KG1 (cell line): ENCODE measurements at places on chromosomes 16 and 17.
A peak's percentile ranks its signal among the peaks of the same experiment; 100 is the strongest.

- DNase-seq: no peak
These were observed 7.5 kb downstream of the IFI35 start for GRCh38 chr17:43014020-43014648.

DNA sequence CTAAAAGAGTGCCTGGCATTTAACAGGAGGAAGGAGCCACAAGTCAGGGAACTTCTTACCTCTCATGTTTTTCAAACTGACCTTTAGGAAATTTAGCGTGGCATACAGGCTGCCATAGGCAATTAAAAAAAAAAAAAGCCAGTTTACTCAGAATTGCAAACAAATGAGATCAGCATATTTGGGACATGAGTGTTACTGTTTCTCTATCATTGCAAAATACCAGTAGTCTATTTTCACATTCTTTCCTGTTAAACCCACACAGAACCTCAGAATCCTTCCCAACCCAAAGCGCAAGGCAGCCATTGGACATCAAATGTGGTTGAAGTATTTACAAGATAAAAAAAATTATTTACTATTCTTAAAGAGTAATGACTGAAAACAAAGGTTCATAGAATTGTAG lies 366.4 kb upstream of the DYNLRB2 start:
- DNase-seq: no peak

GRCh38 chr17:27585153-27585681 lies 45.8 kb upstream of the LGALS9 start:
- DNase-seq: no peak

GRCh38 chr16:82300374-82300951 lies 130.4 kb upstream of the MPHOSPH6 start:
- DNase-seq: no peak

DNA sequence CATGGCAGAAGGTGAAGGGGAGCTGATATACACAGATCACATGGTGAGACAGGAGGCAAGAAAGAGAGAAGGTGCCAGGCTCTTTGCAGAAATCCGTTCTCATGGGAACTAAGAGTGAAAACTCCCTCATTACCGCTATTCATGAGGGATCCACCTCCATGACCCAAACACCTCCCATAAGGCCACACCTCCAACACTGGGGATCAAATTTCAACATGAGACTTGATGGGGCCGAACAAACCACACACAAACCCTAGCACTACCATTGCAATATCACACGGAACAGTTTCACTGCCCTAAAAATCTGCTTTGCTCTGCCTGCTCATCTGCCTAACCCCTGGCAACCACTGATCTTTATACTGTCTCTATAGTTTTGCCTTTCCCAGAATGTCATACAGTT lies 34.8 kb downstream of the C17orf67 start:
- no peak for DNase-seq

- peak; percentile 28 for DNase-seq
These were observed 141.2 kb downstream of the AATF start for GRCh38 chr17:37089956-37090355.

GRCh38 chr17:70654706-70655105 lies 485.4 kb downstream of the KCNJ2 start:
- DNase-seq: no peak

DNA sequence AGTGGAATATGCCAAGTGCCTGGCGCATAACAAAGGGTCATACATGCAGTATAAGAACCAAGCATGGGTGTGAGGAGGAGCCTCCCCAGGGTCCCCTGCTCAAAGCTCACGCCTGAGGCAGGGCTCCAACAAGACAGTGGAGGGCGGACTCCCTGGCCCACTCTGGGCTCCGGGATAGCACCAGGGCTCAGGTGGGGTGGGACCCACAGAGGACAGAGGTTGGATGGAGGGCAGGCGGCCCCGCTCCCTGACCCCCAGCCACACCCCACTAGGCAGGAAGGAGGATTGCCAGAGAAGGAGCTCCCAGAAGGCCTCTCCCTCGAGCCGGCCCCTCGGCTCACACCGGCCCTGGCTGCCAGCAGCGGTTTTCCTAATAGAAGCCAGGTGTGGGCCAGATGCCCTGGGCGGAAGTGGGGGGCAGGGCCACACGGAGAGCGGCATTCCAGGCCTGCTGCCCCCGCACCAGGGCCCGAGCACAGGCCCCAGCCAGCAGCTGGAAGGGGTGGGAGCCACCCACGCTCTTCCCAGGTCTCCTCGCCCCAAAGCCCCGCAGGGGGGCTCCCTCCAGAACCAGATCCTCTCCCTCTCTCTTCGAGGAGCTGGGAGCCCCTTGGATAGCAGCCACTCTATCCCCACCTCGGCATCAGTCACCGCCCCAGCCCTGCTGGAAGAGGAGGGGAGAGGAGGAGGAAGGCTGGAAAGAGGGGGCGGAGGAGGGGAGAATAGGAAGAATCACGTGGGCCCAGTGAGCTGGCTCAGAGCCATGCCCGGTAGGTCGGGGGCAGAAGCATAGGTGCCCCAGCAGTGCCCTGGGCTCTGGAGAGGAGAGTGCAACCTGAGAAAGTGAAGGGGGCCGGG lies 21.0 kb downstream of the VASN start:
- no peak for DNase-seq

GRCh38 chr17:32382526-32383223 lies 32.7 kb downstream of the ZNF207 start:
- no peak for DNase-seq

DNA sequence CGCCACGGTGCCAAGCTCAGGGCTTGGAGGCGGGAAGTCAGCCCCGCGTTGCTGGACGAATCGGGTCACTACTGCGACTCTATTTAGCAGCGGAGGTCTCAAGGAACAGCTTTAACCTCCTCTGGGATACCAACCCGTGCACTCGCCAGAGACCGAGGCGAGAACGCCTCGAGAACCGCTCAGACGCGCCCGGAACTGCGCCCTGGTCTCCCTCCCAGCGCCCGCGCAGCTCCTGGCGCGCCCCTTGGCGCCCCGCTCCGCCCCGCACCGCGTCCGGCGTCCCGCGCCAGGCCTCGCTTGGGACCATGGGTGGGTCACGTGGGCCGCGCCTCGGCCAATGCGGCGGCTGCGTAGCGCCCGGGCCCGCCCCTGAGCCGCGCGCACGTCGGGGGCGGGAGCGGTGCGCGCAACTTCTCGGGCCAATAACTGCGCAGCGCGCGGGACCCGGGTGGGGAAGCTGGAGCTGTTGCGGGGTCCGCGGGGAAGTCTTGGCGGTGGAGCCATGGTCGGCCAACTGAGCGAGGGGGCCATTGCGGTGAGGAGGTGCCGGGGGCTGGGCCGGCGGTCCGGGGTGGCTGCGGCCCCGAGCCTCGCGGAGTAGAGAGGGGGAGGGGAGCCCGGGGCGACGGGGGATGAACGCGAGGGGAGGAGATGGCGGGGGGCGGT lies at the start of the genes RPA1 and SMYD4:
Gene RPA1, plus strand, starts transcription at position 414 of the 666 bp plus-strand sequence. Its CDS starts 89 bp downstream, at position 503.
Gene SMYD4, minus strand, starts transcription at position 311 of the 666 bp plus-strand sequence. CDS start 1,908 bp downstream, outside the sequence.
- peak; percentile 3 for DNase-seq
